Dermis lymphatic vessel endothelial cell (primary cell): ENCODE measurements at places on chromosomes 16 and 17. TPM values are rescaled to one million over a fixed set of nuclear protein-coding genes. Genes with fewer than 3 reads are reported as not detected.

Gene NPIPA2
- total RNA-seq: 0.11 and 0.34 TPM in 2 replicates

Gene SP2
- 1.4 and 1.8 TPM in 2 replicates for total RNA-seq

Gene STUB1
- 71.7 and 89.8 TPM in 2 replicates for total RNA-seq

Gene CIBAR2
- total RNA-seq: not detected in 2 replicates

Gene USP31
- total RNA-seq: 22.7 and 34.1 TPM in 2 replicates
